ENCODE measurements at places on chromosomes 5 and 9. TPM values are rescaled to one million over a fixed set of nuclear protein-coding genes. Genes with fewer than 3 reads are reported as not detected.

The C6 gene
- 0.37 TPM for total RNA-seq

The ANKRD55 gene
- not detected for total RNA-seq

The CATSPER3 gene
- total RNA-seq: under 0.01 TPM

The BARHL1 gene
- not detected for total RNA-seq

The HTR4 gene
- not detected for total RNA-seq

The MINAR2 gene
- not detected for total RNA-seq
